ENCODE measurements at places on chromosomes 2 and 18.

DNA sequence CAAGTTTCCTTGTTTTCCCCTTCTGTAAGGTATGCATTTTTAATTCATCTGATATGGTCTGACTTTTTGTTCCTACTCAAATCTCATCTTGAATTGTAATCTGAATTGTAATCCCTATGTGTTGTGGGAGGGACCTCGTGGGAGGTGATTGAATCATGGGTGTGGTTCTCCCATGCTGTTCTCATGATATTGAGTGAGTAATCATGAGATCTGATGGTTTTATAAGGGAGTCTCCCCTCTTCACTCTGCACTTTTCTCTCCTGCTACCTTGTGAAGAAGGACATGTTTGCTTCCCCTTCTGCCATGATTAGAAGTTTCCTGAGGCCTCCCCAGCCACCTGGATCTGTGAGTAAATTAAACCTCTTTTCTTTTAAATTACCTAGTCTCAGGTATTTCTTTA lies 476.1 kb downstream of the LPIN1 start:
- no peak for DNase-seq

DNA sequence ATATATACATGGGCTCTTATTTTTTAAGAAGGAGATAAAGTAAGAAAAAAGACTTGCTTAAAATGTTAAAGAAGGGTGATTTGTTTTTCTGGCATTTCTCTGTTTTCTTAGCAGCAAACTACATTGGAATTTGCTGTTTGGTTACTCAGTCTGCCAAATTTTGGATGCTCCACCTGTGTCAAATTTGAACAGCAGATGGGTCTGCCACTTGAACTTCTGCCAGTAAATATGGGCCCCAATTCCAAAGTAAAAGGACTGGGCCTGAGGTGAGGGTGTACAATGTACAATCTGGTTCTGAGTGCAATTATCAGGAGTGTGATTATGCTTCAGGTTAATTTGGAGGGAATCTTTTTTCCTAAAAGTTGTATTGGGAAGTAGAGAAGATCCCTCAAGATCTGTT lies 794.5 kb downstream of the DSC3 start:
- DNase-seq: no peak

GRCh38 chr2:201768918-201769317 lies 11.8 kb downstream of the ALS2 start:
- no peak for DNase-seq

DNA sequence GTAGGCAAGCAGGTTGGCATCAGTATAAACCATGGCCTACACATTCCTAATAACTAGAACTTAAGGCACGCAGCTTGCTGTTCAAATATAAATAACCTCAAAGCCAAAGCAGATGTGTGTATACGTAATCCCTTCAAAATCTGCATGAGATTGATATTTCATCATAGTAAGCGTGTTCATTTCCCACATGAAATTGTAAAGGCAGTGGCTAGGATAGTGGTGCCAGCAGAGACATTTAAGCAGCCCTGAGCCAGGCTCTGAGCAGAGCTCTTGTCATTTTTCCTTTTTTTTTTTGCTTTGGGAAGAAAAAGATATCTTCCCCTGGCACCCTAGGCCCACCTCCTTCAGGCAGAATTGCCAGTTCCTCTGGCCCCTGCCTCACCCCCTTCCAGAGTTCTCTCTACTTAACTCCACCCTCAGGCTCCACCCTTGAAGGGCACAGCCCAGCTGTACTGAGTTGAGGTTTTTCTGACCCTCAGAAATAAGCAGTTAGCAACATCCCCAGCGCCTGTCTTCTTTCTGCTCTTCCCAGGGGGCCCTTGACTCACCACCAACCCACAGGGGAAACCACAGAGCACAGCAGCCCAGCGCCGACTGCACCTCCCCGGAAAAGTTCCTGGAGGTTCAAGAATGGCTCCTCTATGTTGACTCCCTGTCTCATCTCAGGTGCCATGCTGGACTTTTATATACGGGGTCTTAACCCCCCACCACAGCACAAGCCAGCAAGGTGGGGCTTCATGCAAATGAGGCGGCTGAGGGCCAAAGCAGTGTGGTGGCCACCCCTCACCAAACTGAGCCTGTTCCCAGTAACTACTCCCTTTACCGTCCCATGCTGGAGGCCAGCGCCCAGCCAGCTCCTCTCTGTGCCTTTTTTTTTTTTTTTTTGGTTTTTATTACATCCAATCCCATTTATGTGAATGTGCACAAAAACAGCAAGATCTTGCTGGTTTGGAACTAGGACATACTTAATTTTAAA lies 84.7 kb downstream of the EHD3 start:
- no peak for DNase-seq

GRCh38 chr18:80104364-80104779 lies 4.7 kb upstream of the ADNP2 start:
- no peak for DNase-seq

DNA sequence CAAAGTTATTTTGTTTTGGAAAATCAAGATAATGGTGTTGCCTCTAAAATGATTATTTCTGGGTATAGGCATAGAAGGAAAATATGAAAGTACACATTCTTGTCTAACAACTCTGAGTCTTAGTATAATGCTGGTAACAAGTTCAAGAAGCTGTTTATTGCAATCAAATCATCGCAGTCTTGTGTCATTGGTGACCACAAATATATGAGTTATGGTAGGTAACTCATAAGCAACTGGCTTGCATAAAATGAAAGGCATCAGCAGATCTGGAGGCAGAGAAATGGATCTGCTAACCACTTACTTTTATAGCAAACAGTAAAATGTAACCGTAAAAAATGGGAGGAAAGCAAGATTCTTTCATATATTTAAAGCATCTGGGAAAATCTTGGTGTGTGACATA lies 156.2 kb upstream of the TCF4 start:
- DNase-seq: no peak

DNA sequence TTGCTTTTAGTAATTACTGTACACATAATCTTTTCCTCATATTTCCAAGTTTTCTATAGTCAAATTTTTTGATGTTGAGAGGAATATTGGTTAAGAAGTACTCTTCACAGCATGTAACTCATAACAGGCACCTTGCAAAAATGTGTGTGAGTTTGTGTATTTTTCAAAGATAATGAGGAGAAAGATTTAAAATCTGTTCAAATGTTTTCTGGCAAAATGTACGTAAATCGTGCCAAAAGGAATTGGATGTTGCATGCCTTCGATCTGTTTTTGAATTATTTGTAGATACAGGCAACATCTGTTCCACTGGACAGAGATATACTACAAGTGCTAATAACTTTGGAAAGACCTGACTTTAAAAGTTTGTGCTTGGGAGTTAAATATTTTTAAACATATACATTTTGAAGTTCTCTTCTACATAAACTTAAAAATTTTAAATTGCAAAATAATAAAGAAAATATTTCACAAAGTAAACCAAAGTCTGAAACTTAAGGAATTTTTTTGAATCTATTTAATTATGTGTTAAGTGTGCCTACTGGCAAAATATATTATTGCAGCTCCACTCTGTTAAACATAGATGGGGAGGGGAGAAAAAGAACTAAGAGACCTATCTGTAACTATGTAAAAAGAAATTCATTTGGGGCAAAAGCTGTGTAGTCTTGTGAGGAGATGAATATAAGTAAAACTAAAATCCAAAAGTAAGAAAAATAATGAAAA lies 133.5 kb upstream of the UBE2E3 start:
- no peak for DNase-seq

- DNase-seq: no peak
These were observed 1896.8 kb upstream of the CELF4 start for GRCh38 chr18:39462436-39462835.

DNA sequence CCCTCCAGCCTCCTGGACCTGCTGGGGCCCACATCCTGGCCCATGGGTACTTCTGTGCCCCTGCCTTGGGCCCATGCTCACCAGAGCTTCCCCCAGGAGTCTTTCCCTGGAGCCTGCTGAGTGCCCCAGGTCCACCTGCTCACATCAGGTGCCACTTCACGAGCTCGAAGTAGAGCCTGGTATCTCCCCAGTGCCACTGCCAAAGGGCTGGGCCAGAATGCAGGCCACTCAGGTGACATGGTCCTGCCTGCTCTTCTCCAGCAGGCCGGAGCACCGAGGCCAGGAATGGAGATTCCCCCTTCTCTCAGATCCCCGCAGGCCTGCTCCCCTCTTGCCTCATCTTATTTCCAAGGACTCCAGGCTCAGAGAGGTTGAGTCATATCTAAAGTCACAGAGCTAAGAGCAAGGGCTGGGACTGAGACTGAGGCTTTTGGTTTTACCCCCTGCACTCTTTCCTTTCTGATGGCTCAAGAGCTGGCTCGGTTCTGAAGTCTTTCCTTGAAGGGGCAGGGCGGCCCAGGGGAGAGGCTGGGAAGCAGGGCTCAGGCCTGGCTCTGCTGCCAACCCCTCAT lies 79.2 kb downstream of the HS1BP3 start:
- DNase-seq: no peak

DNA sequence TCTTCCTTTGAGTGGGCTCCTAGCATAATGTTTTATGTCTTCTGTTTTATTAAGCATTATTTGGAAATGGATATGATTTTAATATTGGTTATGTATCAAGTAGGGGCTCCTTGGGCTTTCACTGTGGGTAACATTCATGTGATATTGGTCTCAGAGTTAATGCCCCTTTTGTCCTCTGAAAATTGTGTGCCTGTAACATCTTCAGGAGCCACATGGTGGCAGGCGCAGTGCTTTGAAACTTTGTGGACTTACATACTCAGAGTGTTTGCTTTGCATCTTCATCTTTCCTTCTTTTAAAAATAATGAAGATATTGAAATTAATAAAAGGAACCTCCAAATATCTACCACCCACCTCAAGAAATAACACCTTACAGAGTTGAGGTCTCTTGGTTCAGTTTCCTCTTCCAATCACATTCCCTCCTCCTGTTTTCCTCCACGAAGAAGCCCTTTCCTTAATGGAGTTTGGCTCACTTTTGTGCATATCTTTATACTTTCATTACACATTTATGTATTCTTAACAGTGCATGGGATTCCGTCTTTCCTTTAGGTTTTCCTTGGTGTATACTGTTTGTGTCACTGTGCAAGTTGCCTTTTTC lies 73.5 kb downstream of the LIMS1 start:
- DNase-seq: no peak

DNA sequence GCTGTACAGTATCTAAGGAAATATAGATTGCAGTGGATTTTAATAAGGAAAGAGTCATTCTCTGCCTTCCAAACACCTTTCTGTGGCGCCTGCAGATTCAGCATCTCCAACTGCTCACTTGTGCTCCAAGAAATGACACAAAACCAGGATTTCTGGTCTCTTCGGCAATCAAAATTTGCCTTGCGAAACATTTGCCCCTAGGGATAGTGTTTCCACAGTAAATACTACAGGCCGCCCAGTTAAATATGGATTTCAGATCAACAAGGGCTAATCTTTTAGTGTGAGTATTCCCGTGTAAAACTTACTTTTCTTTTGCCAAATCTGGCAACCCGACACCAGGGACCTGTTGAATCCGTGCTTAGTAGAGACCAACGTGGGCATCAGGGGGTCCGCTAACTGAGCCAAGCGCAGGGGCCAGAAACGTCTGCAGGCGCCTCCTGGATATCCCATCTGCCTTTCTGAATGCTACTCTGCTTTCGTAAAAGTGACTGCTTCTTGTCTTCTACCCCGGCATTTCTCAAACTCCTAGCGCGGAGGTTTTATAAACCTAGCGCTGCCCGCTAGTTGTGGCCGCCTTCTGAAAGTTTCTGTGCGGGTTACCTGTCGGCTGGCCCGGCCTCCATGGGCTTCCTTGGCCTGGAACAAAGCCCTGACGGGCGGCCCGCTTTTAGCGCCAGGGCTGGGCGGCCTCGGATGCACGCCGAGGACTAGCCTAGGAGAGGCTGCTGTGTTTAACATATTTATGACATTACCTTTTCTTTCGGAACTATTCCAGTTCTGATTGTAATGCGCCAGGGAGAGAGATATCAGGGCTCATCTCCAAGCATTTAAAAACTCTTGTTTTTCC lies 2.5 kb downstream of the CYP1B1 start:
- DNase-seq: no peak

DNA sequence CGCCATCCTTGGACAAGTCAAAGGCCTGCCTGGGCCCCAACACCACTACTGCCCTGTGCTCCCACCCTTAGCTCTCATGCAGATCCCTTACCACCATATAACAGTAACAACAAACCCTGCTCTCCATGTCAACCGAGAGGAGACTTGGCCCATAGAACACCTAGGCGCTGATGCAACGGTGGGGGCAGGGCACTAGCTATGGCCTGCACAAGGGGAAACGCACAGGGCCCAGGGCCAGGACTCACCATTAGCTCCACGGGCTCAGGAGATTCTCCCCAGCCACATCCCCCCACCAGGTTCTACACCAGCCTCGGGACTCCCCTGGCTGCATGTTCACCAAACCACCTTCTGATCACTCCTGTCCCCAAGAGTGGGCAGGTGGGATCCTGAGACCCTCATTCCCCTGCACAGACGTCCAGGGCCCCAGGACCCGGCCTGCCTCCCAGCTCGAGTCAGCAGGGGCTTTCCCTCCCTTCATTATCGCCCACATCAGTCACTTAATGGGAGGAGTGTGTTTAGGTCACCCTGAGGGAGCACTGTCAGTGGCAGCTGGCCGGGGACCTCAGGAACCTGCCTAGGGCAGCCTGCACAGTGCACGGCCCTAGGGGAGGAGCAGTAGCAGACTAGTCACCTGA lies 29.3 kb downstream of the ANKMY1 start:
- DNase-seq: no peak

GRCh38 chr2:237861875-237862527 lies 2.6 kb downstream of the RAMP1 start:
- no peak for DNase-seq

DNA sequence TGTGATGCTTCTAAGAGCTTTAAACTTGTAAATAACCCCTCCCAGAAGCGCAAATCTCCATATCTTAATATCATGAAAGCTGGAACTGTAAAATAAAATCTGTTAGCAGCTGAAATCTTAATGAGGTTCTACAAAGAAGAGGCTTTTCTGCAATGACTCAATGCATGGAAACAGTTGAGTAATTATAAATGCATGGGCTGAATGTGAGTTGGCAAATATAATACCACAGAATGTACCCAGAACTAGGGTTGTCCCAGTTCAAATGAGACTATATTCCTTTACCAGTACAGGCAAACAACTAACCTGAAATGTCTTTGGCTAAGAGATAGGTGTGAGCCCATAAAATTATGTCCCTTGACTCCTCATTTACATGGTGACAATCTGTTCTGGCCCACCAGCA lies 52.9 kb downstream of the SATB2 start:
- no peak for DNase-seq

GRCh38 chr2:49111006-49111405 lies 43.3 kb downstream of the FSHR start:
- no peak for DNase-seq

GRCh38 chr2:106734165-106734564 lies 151.8 kb downstream of the ST6GAL2 start:
- DNase-seq: no peak

All from activated CD8-positive, alpha-beta memory T cell treated with anti-CD3 and anti-CD28 coated beads for 4 hours (primary cell).